ENCODE measurements at places on chromosomes 11 and 22.
A peak's percentile ranks its signal among the peaks of the same experiment; 100 is the strongest.

GRCh38 chr11:126339863-126340434 lies 15.5 kb upstream of the ST3GAL4 start:
- no peak for DNase-seq

GRCh38 chr11:86923999-86924766 lies 31.0 kb downstream of the FZD4 start:
- DNase-seq: no peak

DNA sequence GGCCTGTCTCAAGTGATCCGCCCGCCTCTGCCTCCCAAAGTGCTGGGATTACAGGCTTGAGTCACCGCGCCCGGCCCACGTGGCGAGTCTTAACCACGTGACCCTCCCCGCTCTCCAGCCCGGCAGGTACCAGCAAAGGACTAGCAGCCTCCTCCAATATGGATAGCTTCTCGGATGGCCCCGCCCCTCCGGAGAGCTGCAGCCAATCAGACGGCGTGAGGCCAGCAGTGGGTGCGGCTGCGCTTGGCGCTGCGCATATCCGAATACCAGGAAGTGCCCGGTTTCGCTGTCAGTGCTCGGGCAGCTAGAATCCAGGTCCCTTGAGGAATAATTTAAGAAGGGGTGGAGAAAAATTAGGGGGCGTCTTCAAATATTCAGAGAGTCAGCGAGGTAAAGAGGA lies 14.7 kb upstream of the PISD start:
- DNase-seq: peak; percentile 93

- peak; percentile 79 for DNase-seq
Measured at GRCh38 chr11:118928870-118929500, 3.3 kb upstream of the BCL9L start.

GRCh38 chr11:83938148-83938547 lies 652.0 kb upstream of the CCDC90B start:
- no peak for DNase-seq

- no peak for DNase-seq
Measured at GRCh38 chr11:102604011-102604410, 21.1 kb downstream of the MMP20 start.

DNA sequence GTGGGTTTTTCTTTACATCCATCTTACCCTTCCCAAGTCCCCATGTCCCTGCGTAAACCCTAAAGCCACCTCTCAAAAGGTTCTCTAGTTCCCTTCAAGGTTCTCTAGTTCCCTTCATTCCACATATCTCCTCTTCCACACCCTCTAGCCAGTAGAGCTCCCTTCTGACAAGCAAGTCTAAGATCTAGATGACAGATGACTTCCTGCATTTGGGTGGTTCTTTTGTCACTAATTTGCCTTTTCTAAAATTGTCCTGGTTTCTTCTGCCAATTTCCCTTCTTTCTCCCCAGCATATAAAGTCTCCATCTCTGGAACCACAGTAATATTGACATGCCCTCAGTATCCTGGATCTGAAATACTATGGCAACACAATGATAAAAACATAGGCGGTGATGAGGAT lies 7.8 kb downstream of the CD3E start:
- DNase-seq: no peak

DNA sequence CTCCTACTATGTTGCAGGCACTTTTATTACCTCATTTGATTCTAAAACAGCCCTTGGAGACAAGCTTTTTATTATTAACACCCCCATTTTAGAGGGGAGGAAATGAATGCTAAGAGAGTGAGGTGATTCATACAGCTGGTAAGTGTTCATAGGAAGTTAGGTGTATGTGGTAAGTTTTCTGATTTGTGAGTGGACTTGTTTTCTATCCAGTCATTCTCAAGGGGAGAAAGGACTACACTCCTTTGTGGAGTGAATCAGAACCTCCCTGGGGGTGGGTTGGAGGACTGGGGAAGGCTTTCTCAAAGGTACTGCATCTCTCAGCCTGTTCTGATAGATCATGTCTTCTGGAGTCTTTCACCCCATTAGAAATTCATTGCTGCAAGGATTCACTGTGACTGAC lies 23.5 kb downstream of the PKNOX2 start:
- no peak for DNase-seq

DNA sequence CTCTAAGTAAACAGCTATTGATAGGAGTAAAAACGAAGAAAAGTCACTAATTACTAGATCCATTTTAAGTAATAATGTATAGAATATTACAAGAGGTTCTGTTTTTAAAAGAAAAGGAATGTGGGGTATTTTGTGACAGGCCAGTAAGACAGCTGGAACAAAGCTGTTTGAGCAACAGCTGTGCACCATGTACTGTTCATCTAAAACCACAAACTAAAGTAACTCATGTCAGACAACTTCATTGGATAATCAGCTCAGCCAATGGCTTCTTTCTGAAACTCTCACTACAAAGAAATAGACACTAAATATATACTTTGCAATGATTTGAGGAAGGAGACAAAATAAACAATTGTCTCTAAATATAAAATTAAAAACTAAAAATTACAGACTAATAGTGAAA lies 16.1 kb downstream of the RRAS2 start:
- no peak for DNase-seq

DNA sequence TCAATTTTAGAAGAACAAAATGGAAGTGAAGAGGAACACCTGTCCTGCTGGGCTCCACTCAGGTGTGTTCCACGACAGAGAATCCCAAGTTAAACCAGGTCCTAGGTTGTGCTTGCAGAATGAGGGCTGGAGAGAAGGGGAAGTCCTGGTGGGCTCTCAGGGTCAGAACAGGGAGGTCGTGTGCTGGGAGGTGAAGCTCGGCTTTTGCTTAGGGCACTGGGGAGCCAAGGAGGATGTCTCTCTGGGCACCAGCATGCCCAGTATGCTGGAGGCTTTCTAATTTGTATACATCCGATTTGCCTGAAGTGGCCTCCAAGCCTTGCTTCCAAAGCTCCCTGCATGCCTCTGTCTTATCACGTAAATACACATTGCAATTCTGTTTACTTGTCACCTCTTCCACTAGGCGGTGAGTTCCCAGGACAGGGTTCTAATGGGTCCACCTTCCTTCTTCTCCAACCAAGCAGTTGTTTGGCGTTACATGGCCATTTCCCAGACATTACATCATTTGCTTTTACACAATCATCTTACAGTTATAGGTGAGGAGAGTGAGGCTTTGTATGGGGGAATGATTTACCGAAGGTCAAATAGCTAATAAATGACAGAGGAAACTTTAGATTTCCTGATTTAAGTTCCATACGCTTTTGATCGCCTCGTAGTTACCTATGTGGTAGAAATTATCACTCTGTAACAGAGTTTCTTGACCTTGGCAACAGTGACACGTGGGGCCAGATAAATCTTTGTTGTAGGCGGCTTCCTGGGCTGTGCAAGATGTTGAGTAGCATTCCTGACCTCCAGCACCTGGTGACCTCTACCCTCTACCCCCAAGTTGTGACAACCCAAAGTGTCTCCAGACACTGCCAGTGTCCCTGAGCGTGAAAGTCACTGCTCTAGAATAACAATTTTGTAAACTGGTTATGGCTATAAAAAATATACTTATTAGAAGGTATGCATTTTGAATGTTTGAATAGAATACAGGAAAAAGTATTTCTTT lies 901.5 kb downstream of the TBC1D22A start:
- DNase-seq: no peak

DNA sequence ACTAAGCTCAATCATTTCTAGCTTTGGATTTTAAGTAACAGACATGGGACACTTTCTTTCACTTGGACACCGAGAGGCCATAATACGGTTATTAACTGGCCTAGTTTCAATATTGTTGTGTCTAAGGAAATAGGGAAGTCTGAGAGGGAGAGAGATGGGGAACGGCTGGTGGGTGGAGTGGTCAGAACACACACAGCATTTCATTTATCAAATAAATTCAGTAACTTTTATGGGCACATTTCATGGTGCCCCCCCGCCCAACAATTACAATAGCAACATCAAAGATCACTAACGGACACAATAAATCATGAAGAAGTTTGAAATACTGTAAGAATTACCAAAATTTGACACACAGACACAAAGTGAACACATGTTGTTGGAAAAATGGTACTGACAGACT lies 10.7 kb downstream of the PRPF19 start:
- no peak for DNase-seq

DNA sequence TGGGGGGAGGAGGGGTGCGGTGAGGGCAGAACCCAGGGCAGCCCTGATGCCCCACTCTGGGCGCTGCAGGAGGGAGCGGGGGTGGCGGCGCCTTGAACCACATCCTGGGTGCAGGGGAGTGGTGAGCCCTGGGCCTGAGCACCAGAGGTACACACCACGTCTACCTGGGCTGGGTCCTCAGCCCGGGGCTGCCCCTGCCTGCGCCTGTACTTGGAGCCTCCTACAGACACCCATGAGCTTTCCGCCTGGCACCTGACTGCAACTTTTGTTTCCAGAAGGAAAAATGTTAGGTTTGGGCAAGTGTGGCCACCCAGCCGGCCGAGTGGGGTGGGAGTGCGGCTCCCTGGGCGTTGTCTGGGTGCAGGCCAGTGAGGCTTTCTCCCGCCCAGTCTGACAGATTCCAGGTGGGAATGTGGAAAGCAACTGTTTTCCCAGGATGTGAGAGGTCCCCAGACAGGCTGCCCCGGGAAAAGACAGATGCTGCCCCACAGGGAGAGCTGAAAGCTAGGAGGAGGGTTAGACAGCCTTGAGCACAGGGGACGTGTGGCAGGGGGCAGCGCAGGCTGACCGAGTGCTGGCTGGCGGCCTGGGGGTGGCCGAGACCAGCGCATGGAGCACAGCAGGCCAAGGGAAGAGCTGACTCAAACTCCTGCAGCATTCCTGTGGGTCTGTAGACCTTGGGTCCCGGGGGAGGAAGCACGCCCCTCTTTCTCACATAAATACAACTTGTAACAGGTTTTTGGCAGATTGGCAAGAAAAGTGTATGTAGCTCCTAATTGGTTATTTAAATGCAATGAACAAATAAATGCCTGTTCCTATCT lies 44.1 kb downstream of the GNB1L start:
- peak; percentile 4 for DNase-seq

GRCh38 chr11:74011360-74012073 lies 2.6 kb upstream of the UCP3 start:
- no peak for DNase-seq

DNA sequence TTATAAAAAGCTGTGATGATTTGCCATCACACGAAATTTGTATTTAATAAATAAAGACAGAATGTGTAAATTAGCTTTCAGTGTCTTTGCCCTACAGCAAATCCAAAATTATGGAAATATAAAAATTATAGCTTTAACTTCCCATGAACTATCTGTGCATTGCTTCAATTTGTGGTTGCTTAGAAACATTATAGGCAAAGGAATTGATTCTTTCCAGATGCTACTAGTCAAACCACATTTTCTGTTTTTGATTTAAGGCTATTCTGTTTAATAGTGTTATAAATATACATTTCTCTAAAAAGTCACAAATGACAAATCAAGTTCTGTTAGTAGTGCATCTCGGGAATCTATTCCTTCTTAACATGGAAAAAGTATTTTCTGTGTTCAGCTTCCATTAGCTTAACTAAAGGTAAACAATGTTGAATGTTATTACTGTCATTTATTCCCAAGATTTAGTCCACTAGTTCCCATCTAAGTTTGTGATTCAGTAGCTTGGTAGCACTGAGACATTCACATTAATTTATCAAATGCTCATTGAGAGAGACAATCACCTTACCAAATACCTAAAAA lies 1086.3 kb upstream of the CCDC90B start:
- no peak for DNase-seq

GRCh38 chr22:39997939-39998726 lies 3.4 kb downstream of the FAM83F start:
- peak; percentile 48 for DNase-seq

- DNase-seq: peak; percentile 9
Measured at GRCh38 chr11:104033134-104033533, 3.3 kb upstream of the DDI1 start.
